ENCODE measurements at places on chromosomes 1 and 21.

GRCh38 chr1:61162520-61163258 is 80.3 kb downstream of the NFIA start:
- DNase-seq: no peak

DNA sequence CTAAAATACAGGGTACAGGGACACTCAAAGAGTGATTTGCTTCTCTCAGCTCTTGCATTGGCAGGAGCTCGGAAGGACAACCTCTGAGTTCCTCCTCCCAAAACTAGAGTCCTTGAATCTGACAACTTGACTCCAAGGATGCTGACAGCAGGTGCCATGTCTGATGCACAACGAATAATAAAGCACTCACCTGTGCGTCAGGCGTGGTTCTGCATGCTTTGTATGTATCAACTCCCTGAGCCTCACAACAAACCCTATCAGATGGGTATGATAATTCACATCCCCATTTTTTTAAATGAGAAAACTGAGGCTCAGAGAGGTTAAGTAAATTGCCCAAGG is 1.4 kb downstream of the LAPTM5 start:
- DNase-seq: no peak

DNA sequence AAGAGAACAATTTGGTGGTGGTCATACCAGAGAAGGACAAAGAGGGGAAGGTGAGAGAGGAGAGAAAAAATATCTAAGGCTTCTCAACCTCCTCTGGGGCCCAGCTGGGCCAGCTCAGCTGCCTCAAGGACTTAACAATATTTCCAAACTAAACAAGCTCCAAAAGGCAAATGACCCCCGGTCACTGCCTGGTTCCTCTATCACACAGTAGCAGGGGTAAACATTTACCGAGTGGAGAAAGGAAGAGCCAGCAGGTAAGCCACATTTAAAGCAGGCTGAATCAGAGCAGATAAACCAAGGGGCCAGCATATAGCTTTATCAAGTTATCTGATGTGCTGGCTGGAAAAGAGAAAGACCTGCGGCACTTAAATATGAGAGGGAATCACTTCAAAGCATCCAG is 102.1 kb downstream of the KCND3 start:
- DNase-seq: no peak

DNA sequence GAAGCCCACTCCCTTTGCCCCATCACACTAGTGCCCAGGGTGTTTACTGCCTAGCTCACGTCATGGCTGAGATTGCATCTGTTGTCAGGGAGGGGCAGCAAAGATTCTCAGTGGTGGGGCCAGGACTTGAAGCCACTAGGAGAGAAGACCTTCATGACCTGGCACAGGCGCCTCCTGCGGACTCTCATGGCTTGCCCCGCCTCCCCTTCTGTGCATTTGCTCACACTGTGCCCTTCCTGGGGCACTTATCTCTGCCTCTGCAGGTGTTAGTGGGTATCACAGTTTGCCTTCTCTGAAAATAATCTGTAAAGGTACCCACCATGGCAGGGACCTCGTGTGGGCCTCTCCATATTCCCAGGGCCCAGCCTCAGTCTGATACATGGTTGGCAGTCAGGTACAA is 20.1 kb downstream of the PTPRU start:
- DNase-seq: no peak

DNA sequence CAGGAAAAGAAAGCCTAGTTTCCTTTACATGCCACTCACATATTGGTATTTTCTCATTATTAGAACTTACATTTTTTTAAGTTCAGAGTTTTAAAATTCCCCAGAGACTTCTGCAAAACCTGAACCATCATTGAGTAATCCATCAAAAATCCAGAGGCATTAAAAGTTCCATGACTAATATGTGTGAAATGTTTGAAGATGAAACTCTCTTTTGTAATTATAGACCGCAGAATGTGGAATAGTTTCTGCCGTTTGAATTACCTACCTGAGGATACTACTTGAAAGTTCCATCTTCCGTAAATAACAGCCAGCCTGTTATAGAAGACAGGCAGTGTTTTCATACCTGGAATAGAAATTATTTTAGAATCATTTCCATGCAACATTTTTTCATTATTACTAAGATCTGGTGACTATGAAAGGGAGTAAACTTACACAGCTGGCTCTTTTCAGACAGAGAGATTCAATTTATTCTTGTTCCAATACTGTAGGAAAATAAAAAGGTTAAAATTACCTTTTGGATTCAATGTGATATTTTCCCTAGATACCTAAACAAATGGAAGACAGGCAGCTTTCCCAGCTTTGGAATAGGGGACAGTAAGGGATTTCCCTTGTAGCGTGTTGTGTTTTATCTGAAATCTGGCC is 131.4 kb downstream of the ST6GALNAC5 start:
- DNase-seq: no peak

GRCh38 chr1:51097171-51097570 is 4.9 kb upstream of the C1orf185 start:
- DNase-seq: no peak

- DNase-seq: no peak
Measured at GRCh38 chr1:1092149-1092855, 18.2 kb upstream of the RNF223 start.

DNA sequence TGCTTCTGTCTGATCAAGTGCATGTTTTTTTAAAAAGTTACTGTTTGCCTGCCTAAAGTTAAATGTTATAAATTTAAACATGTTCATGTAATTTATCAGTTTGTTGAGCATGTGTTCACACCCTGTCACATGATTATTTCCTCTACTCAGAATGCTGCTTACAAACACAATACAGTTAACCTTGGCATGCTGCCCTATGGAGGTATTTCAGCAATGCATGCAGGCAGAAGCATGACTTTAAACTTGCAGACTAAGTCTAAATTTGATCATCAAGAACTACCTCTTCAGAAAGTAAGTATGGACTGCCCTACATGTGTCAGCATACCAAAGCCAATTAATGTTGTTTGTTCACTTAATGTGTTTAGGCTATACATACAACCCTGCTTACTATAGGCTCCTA is 161.6 kb downstream of the LRRC40 start:
- DNase-seq: no peak

DNA sequence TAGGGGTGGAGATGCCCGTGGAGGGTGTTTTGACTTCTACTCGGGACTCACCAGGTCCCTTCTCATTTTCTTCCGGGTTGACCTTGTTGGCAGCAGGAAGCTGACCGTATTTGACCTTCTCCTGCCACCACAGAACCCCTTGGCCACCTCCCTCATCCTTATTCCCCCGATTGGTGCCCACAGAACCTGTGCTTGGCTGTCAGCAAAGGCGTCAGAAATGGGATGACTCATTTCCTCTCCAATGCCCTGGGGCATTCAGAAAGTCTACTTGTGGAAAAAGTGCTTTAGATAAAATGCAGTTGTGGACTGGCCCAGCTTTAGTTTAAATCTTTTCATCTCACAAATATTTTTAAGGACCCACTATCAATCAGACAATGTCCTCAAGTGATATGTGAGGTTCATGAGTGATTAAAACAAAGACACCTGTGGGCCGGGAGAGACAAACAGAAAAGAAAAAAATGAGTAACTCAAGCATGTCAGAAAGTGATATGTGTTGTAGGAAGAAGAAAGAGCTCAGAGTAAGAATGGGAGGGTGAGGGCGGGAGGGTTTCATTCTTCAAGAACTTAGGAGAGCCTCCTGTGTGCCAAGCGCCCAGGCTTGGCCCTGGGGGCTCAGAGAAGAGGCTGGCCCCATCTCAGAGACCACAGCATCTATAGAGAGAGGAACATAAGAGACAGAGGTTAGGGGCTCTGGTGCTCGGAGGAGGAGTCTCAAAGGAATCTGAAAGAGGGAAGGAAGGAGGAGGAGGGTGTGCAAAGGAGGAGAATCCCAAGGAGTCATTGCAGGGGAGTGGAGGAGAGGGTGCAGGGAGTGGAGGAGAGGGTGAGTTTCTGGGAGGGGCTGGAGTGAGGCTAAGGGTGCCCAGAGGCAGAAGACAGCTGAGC is 221.6 kb upstream of the VAMP3 start:
- no peak for DNase-seq

GRCh38 chr1:33097762-33098161 is 16.8 kb downstream of the AZIN2 start:
- no peak for DNase-seq

GRCh38 chr1:147549526-147549925 is 8.2 kb downstream of the BCL9 start:
- no peak for DNase-seq

- no peak for DNase-seq
Measured at GRCh38 chr1:1359308-1359663, 931 bp upstream of the MXRA8 start.

DNA sequence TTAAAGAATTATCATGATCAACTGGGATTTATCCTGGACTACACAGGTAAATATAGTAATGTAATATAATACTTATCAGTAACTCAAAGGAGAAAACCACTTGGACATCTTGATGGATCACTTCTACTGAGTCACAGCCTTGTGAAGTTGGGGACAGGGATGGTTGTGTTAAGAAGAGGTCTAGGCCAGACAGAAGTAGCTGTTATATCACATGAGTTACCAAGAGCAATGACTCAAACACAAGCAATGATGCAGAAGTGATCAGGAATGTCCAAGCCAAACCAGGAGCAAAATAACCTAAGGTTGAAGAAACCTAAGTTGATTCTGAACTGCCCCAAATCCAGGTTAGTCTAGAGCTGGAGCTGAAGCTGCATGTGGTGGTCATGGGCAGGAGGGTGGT is 424.5 kb upstream of the DAB1 start:
- DNase-seq: no peak

DNA sequence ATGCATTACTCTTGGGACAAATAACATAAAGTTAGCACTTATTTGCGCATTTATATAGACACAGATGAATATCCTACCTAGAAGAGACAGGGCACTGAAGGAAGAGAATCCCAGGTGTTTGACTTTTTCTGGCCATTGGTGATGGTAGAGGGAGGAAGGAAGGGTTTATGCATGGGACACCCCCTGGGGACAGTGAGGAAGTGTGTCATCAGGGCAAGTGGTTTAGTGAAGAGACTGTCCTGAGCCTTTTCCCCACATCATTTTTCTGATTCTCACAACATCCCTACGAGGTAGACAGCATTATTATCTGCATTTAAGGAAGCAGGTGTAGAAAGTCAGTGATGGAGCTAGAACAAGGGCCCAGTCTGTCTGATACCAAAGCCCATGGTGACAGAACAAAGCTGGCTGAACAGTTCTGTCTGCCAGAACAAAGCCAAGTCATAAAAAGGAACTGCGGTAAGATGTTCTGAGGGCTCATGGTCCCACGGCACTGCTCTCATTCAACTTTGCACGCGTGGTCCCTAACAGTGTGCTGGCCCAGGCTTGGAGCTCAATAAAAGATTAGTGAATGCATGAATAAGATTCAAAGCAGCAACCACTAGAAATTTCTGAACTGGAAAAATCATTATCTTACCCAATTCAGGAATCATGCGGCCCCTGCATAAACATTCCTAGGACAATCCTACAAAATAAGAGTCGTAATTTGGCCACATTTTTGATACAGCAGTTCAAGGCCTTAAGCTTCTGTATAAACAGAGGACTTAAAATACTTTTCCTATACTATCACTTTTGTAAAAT is 12.2 kb upstream of the CDC42BPA start:
- no peak for DNase-seq

GRCh38 chr1:35377555-35377954 is 109.0 kb downstream of the ZMYM4 start:
- no peak for DNase-seq

GRCh38 chr1:211874521-211875347 is 44.2 kb upstream of the LPGAT1 start:
- no peak for DNase-seq

- DNase-seq: no peak
Measured at GRCh38 chr1:36116901-36117300, 8.1 kb downstream of the COL8A2 start.

DNA sequence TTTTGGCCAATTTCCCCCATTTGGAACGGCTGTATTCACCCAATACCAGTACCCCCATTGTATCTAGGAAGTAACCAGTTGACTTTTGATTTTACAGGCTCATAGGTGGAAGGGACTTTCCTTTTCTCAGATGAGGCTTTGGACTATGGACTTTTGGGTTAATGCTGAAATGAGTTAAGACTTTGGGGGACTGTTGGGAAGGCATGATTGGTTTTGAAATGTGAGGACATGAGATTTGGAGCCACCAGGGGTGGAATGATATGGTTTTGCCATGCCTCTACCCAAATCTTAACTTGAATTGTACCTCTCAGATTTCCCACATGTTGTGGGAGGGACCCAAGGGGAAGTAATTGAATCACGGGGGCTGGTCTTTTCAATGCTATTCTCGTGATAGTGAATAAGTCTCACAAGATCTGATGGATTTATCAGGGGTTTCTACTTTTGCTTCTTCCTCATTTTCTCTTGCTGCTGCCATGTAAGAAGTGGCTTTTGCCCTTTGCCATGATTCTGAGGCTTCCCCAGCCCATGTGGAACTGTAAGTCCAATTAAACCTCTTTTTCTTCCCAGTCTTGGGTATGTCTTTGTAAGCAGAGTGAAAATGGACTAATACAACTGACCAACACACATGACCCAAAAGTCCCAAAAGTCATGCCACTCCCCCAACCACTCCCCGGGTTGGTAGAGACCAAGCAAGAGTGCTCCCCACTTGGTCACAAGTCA is 35.4 kb upstream of the ZNF496 start:
- DNase-seq: no peak

DNA sequence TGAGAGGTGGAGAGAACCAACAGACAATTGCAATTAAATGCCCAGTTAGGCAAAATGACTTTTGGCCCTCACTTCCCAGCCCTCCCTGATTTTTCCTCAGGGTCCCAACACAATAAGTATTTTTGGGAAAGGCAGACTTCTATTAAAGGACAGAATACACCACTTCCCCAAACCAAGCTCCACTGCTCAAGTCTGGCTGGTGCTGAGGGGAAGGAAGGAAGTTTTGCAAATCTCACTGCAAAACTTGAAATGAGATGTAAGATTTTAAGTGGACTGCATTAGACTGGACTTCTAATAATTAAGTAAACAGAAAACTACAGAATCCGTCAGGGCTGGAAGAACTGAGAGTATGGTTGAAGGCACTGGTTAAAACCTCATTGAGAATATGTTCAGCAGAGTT is 32.2 kb upstream of the CD1D start:
- no peak for DNase-seq

DNA sequence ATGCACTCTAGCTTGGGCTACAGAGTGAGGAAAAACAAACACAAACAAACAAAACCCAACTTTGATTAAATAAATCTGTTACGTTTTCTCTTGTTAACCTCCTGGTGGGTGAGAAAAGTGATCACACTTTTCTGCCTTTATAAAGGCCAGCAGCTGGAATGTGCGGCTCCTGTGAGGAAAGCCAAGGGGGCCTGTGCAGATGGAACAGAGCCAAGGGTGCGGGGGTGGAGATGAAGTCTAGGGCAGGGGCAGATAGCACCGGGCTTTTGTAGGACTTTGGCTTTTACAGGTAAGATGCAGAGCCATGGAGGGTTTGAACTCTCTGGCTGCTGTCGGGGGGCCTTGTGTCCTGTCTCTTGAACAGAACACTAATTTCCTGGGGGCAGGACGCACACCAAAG is 40.7 kb upstream of the GPR37L1 start:
- no peak for DNase-seq
